ENCODE measurements at places on chromosomes 3 and 15.

- DNase-seq: peak; percentile 6
Measured at GRCh38 chr15:47961401-47962090, 159.2 kb upstream of the SLC24A5 start.

GRCh38 chr3:69130689-69131088, 8.3 kb upstream of the LMOD3 start:
- no peak for DNase-seq

GRCh38 chr3:144791034-144791433, 819.4 kb downstream of the DIPK2A start:
- DNase-seq: no peak

GRCh38 chr3:27194861-27195483, 174.2 kb downstream of the NEK10 start:
- DNase-seq: no peak

DNA sequence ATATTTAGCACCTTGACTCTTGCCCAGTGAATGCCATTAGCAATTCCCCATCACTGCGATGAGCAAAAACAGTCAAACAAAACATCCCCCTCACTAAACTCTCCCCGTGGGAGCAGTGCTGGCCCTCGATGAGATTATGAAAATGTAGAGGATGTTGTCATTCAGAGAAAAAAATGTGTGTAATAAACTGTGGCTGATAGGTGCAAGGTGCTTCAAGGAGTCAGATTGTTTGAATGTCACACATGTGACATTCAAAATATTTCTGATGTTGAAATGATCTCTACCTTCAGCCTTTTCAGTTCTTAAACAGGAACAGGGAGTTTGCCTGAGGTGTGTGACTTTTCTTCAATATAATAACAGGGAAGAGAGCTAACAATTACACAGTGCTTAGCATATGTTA, 281.8 kb upstream of the TRIM42 start:
- no peak for DNase-seq

GRCh38 chr3:58588030-58588614, 10.9 kb upstream of the FAM107A start:
- DNase-seq: peak; percentile 49

DNA sequence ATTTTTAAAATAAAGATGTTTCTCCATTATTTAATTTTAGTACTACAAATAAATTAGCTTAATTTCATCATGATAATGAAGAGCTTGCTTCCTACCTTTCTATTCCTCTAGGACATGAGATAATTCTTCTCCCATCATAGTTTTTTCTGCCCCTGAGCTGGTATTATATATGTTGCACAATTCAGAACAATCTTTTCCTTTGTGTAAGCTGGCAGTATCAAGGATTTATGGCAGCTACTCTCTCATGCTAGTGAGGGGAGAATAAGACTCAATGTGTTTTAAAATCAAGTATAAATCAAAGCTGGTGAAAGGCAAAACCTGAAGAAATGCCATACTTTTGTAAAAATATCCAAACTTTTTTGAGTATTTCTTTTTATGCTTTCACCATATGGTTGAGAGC, 1405.3 kb downstream of the SI start:
- no peak for DNase-seq

GRCh38 chr15:59993950-59994401, 10.1 kb upstream of the FOXB1 start:
- DNase-seq: no peak

- DNase-seq: no peak
Measured at GRCh38 chr3:101362406-101362805, 42.0 kb upstream of the IMPG2 start.

DNA sequence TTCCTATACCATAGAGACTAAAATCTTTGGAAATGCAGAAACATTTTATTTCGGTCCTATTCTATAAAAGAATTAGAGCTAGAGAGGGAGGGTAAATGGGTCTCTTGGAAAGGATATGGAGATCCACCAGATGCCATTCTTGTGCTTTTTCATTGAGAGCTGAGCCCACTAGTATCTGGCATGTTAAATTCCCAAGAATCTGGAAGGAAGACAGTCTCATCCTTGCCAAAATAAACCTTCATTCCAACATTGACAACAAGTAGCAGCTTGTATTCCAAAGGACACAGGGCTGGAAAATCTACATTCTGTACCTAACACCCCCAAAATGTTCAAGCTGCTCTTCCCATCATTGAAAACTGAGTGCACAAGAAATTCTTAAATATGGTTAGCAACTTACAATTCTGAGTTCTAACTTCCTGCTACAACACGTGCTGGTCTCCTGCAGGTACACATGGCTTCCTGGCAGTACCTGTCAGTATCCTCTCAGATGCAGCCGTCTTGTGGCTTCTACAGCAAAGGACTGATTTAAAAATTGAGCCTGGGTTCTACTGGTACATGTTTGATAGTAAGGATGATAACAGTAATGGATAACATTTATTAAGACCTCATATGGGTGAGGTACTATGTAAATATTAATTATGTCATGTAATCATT, 348.1 kb downstream of the SV2B start:
- DNase-seq: no peak

GRCh38 chr3:162134571-162134970, 638.0 kb downstream of the OTOL1 start:
- DNase-seq: no peak

GRCh38 chr15:87660251-87661129, 596.0 kb downstream of the NTRK3 start:
- no peak for DNase-seq

- no peak for DNase-seq
Measured at GRCh38 chr3:73674280-73674679, 49.5 kb upstream of the PDZRN3 start.

GRCh38 chr3:10778492-10779292, 37.3 kb upstream of the SLC6A11 start:
- no peak for DNase-seq
